Stimulated activated CD4-positive, alpha-beta T cell treated with anti-CD3 and anti-CD28 coated beads, TNF-alpha, amount 100 ng/mL, for 4 hours (primary cell): ENCODE measurements at places on chromosomes 5 and 9.

DNA sequence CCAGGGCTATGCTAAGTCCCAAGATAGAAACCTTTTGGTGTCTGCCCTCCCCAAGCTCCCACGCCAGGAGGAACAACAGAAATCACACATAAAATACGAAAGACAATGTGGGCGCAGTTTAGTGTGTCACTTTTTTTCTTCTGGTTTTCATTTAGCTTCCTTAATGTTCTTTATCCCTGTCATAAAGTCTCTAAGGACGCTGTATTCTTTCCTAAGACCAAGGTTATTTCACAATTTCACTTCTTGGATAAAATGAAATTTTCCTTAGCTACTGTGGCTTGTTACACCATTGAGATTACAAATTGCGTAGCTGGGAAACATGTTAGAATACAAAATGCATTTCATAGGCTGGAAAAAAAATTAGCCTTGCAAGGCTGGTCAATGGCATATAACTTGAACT, 85.4 kb downstream of the GLIS3 start:
- DNase-seq, result no peak

GRCh38 chr9:133151601-133152525, 11.9 kb downstream of the GBGT1 start:
- no peak for DNase-seq

GRCh38 chr9:27329291-27329690, 32.3 kb upstream of the EQTN start:
- DNase-seq, result no peak

DNA sequence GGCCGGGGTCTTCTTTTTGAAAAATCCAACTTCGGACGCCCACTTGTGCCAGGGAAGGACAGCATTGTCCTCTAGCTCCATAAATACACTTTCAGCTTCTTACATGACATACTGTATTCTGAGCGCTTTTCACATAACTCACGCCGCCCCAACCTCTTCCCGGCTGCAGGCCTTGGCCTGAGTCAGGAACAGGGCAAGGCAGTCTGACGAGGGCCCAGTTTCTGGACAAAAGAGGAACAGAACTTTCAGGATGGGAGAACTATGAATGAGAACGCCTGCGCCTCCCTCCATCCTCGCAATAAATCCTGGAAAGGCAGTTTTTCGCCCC, 650 bp downstream of the DCTN4 start:
- no peak for DNase-seq

DNA sequence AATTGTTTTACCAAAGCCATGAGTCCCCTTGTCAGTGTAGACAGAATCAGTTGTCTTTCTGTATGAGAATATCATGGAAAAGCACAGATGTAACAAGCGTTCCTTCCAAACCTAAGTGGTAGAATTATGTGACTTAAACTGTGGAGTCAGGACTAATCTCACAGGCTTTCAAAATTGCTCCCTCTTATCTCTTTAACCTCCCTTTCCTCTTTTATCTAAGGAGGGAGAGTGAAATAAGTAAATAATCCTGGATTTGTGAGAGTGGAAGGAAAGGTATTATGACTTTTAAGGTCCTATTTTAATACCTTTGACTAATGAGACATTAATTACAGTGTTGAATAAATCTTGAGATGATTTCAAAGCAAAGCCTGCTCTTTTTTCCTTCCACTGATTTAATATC, 52.4 kb upstream of the LIFR start:
- no peak for DNase-seq

GRCh38 chr5:170813231-170813630, 29.7 kb downstream of the GABRP start:
- DNase-seq, result no peak
